ENCODE measurements at places on chromosomes 1 and 21.

GRCh38 chr1:205775717-205776056, 405 bp upstream of the RAB29 start:
- no peak for DNase-seq

GRCh38 chr1:94119306-94119705, 1.6 kb downstream of the ABCA4 start:
- no peak for DNase-seq

GRCh38 chr1:177959811-177960515, 9.9 kb downstream of the SEC16B start:
- no peak for DNase-seq

GRCh38 chr1:95119273-95119672, 2.1 kb downstream of the TLCD4 start:
- no peak for DNase-seq

DNA sequence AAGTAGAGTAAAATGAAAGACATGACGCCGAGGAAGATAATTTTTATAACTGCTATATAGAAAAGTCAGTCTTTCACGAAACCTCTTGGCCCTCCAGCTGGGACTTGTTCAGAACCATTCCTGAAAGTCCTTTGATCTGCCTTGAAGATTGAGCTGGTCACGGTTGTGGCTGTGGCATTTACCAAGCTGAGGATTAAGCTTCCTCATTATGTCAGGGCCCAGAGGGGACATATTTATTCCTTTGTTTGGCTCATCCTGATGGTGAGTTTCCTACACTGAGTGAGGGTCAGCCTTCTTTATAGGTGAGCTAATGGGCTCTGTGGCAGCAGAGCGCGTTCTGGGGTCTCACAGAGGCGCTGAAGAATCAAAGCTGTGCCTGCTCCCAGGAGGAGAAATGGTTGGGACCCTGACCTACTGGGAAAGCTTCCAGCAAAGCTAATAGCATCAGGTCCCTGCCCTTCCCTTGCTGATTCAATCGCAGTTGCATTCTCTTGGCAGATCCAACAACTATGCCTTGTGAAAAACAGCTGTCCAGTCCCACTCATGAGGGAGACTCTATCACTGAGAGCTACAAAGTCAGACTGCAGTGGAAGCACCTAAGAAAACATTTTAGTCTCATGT, 43.2 kb upstream of the PBX1 start:
- no peak for DNase-seq

- DNase-seq, result no peak
Observed at GRCh38 chr1:30089024-30089430, 634.4 kb downstream of the MATN1 start.

- DNase-seq, result no peak
Observed at GRCh38 chr1:203612932-203613682, 13.5 kb upstream of the ATP2B4 start.

DNA sequence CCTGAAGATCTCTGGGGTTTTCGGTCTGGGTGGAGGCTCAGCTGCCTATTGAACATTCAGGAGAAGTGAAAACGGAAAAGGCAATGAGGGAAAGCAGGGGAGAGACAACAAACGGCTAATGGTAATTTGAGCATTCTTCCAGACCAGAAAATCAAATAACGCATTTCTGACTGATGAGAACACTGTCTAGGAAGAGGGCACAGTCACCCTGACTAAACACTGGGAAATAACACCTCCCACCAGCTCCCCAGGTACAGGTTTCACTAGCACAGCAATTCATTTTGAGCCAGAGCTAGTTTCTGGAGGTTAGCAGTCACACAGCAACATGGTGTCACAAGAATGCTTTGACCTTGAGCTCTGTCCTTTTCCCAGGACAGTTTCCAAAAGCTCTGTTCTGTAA, 21.1 kb downstream of the NCF2 start:
- DNase-seq, result no peak

DNA sequence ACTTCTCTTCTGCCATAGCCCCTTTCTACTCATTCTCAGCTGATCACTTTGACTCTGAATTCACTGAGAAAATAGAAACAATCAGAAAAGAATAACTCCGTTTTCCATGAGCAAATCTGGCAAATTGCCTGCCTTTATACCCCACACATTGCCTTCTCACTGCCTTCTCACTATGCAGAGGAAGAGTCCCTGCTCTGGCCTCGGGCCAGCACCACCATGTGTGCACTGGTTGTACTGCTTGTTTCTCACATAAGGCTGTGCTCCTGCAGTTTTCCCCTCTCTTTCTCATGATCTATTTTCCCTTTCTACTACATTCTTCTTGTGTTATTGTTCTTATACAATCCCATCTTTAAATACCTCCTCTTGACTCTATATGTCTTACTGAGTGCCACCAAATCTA, 2.3 kb upstream of the HMGCS2 start:
- no peak for DNase-seq

DNA sequence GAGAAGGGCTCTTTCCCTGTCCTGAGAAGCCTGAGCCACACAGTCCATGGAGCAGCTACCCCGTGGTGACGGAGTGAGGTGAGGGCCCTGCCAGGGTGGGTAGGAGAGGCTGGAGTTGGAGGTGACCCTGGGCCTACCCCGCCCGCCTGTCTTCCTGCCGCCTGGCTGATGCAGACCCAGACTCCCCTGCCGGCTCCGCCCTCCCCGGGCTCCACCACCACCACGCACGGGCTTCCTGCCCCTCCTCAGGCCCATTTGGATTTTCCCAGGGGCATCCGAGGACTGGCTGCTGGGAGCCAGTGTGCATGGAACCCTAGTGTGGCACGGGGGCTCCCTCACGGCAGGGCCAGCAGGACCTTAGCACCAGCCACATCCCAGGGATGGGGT, 32.5 kb downstream of the PODN start:
- DNase-seq, result no peak

DNA sequence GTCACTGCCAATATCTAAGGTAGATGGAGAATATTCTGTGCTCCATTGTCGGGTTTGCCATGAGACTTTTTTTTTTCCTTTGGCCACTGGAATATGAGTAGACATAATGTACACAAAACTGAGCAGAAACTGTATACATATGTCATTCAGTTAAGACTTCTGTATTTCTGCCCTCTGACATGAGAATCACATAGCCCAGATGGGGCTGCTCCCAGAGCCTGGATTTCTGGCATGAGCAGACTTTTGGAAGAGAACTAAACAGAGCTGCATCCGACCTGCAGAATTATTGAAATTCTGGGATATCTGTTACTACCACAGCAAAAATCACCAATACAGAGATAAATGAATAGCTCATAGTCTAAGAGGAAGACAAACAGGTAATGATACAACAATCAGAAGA, 62.3 kb downstream of the DAB1 start:
- no peak for DNase-seq

DNA sequence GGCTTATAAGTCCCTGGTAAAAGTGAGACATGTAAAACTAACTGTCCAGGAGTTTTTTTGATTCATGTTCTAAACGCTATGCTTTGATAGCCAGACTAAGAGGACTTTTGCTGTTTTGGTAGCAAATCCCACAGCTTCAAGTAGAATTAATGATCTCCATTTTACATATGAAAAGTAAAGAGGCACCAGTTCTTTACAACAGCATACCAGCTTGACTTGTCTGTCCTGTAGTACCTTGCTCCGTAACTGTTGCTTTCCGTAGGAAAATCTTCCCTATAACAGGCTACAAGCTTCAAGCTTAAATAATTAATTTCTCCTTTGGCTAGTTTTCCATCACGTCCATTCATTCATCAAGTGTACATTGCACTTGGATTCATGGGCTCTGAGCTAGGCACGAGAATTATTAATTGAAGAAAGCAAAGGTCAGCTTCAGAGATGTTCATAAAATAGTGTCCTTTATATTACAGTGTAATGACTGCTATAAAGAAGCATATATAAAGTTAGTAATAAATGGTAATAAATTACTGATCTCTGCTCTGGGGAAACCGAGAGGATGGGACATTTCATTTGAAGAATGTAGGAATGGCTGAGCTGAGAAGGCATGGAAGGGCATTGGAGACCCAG, 29.2 kb downstream of the B3GALT5 start:
- DNase-seq, result no peak

DNA sequence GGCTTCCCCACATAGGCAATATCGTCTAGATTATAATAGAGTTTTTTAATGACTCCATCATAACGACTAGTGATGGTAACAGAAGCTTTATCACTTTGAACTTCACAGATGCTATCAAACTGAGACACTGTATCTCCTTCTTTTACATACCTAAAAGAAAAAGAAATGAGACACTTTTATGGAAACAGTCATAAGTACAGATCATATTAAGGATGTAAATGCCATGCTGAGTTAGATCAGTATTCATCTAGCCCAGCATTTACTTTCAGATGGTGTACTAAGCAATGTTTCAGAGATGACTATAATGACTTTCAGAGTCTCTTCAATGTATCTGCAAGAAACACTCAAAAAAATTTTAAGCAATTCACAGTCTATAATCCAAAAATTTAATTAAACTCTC, 18.9 kb downstream of the DBT start:
- no peak for DNase-seq

DNA sequence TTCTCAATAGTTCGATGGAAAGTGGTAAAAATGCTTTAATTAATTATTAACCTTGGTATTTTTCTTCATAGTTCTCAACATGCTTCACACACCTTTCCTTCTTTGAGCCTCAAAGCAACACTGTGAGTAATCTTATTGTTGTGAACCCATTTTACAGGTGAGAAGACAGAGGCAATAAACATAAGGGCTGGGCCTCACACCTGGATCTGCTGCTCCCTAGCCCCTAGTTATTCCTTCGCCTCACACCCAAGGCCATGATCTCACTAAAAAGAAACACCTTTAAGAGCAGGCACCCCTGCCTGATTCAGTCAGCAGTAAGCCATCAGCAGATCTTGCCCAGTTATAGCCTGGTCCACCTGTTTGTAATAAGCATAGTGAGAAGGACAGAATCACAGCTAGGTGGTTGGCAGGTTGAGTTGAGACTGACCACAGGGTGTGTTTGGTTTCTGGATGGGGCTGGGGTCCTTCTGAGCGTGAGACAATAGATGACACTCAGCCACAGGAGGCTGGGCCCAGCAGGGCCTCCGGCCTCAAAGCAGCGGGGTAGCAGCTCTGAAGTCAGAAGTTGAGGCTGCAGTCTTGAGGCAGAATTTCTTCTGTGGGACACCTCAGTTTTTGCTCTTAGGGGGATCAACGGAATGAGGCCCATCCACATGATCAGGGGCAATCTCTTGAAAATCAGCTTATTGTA, 203.9 kb downstream of the RHOU start:
- DNase-seq, result no peak

DNA sequence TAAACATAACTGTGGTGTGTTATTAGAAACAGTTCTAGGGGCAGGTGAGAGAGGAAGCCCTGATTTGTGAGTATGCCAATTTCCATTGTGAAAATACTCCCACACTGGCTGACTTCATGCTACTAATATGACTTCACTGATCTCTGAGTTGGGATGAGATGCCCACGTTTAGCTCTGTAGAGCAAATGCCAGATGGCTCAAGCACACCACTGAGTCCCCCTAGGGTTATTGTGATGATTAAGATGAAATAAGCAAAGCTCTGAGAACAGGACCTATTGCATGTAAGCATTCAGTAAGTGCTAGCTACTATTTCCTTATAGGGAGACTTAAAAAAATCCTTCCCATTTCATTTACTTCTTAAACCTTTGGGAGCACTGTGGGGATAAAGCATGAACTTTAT, 117.6 kb downstream of the CENPF start:
- DNase-seq, result no peak

- peak; percentile 58 for DNase-seq
Observed at GRCh38 chr1:62356257-62356835, 37.1 kb upstream of the KANK4 start.

DNA sequence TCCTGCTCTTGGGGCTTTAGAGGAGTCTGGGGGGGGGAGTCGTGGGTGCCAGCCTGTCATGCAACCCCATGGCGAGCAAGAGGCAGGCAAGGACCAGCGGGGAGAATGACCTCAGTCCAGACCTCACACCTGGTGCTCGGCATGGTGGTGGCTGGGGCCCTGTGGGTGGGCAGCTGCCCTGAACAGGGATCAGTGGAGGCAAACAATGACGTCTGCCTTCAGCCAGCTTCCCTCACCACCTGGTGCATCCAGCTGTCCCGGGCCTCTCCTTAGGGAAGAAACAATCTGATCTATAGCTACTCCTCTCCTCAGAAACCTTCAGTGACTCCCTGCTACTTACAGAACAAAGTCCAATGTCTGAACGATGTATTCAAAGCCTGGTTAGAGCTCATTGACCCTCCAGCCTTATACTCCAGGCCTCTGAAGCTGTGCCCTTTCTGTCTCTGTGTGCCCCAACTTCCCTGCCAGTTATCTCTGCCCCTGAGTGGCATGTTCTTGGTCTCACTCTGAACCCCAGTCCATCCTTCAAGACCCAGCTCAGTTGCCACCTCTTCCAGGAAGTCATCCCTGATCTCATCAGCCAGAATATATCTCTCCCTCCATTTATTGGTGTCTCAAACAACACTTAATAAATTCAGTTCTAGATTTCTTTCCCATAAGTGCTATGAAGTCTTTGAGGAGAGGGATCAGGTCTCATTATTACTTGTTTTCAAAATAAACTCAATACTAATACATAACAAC, 6.6 kb downstream of the PADI2 start:
- DNase-seq, result no peak

GRCh38 chr1:240468656-240469055, 143.3 kb downstream of the GREM2 start:
- no peak for DNase-seq
